ENCODE measurements at places on chromosomes 1 and 21. TPM values are rescaled to one million over a fixed set of nuclear protein-coding genes. Genes with fewer than 3 reads are reported as not detected.
A peak's percentile ranks its signal among the peaks of the same experiment; 100 is the strongest.

DNA sequence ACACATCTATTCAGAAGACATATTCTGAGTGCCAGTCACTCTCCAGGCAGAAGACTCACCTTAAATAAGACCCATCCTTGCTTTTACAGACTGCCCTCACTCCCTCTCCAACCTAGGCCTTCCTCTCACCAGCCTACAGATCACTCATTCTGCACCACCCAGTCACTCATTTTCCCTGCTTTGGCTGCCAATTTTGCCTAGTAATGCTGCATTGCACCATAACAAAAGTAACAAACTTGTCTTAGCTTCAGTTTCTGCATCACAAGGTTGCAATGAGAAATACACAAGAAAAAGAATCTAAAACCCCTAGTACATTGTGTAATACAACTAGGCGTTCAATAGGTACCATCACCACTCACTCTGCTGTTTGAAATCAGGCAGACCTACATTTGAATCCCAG, 292.4 kb downstream of the PLPP3 start:
- no peak for DNase-seq

Gene RNU1-3
- total RNA-seq, result 2,051 TPM

DNA sequence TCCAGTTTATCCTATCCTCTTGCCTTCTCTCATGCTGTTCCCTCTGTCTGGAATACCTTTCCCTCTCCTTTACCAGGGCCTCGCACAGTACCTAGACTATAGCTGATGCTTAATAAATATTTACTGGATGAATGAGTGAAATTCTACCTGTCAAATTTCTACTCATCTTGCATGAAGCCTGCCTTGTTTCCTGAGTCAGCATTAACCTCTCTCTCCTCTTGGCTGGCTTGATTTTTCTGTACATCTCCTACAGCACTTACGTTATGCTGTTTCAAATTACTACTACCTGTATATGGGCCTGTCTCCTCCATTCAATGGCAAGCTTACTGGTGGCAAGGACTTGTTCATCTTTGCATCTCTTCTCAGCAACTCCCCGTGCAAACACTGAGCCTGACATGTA, 130.8 kb downstream of the CAPN8 start:
- no peak for DNase-seq

- DNase-seq, result no peak
Observed at GRCh38 chr1:231786126-231786525, 159.5 kb downstream of the DISC1 start.

Gene EDN2
- 0.22 TPM for total RNA-seq

Gene KDF1
- 19.5 TPM for total RNA-seq

DNA sequence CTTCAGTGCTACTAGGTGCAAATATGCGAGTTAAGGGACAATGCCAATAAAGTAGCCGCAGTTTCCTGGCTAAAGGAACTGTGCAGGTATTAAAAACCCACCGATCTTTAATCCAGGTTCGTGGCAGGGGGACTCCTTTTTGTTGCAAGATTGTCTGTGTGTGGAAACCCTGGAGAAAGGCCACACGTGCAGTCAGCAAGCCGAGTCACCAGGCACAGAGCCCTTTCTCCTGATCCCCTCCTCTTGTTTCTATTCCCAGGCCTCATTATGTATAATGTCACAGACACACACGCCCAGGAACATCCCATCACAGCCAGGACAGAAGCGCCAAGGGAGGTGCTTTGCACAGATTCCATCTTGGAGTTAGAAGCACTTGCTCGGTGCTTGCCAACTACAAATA, 528.9 kb downstream of the KIF26B start:
- no peak for DNase-seq

DNA sequence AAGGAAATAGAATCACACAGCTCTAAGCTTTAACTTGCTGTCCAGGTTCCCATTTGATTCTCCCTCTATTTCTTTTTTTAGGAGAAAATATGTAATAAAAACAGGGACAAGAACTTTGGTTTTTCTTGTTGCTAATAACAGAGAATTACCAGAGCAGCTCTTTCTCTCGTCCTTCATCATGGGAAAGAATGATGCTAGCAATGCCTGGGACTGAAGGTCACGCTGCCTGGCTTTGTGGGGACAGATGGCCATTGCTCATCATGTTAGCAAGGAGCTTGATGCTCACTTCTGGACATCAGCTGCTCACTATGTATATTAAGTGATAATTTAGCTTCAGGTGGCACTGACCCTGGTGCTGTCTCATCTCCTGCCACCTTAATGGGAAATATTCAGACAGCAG, 77.3 kb upstream of the AKT3 start:
- no peak for DNase-seq

DNA sequence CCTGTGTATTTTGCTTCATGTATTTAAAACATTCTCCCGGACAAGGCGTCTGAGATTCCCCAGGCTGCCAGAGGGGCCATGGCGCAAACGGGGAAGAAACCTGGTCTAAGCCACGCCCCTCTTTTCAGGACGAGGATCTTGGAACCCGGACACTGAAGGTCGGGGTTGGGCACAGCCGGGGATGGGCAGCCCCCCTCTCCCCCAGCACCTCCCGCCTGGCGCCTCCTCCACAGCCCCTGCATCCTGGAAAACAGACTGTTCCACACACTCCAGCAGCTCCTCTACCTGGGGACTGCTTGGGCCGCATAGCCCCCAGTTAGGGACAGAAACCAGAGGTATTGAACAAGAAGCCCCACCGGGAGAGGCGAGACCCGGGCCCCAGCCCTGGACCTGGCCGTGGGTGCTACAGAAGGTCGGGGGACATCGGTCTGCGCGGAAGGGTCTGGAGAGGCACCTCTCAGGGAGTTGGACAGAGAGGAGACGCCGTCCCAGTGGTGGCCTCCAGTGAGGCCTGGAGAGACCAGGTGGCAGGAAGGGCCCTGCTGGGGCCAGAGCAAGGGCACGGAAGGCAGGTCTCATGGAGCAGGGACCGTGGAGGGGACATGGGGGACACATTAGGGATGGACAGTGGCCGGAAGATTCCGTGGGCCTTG, 5.4 kb downstream of the TP73 start:
- no peak for DNase-seq

Gene USH2A
- total RNA-seq, result 0.04 TPM

DNA sequence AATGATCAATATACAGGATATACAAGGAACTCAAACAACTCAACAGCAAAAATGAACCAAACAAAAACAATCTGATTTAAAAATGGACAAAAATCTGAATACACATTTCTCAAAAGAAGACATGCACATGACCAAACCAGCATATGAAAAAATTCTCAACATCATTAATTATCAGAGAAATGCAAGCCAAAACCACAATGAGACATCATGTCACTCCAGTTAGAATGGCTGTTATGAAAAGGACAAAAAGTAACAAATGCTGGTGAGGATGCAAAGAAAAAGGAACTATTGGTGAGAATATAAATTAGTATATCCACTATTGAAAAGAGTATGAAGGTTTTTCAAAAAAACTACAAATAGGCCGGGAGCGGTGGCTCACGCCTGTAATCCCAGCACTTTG, 42.0 kb downstream of the FCRL3 start:
- no peak for DNase-seq

DNA sequence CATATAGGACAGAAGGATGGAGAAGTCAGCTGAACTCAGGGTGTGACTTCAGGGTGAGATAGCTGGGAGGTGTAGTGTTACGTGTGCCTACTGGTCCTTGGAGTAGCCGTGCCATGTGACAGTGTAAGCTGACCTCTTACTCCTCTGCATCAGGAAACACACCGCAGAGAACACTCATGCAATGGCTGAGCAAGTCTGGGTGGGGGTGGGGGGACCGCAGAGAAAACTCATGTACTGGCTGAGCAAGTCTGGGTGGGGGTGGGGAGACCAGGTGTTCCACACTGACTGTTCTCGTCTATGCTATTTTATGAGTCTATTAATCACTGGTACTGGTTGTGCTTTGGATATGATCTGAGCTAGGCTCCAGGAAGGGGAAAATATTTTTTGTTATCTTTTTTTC, 233.1 kb downstream of the PAPPA2 start:
- peak; percentile 64 for DNase-seq

Gene KLF17
- 0.09 TPM for total RNA-seq

GRCh38 chr1:206709322-206709721, 24.6 kb downstream of the MAPKAPK2 start:
- DNase-seq, result no peak

DNA sequence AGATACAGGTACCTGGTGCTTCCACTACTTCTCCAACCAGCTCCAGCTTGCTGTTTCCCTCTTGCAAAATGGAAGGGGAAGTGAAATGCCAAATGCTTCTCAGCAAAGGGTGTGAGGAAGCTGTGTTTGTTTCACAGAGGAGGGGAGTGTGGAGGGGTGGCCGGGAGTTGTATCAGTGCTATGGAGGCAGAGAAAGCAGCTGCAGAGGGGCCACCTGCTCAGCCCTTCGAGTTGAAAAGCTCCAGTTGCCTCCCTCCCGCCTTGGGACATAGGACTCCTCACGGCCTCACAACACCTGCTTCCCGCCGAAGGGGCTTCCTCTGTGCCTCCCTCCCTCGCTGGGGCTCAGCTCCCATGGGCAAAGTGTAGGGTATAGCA, 12.1 kb upstream of the LINGO4 start:
- no peak for DNase-seq

Gene OR2T29
- not detected for total RNA-seq

Gene RPTN
- total RNA-seq, result not detected

DNA sequence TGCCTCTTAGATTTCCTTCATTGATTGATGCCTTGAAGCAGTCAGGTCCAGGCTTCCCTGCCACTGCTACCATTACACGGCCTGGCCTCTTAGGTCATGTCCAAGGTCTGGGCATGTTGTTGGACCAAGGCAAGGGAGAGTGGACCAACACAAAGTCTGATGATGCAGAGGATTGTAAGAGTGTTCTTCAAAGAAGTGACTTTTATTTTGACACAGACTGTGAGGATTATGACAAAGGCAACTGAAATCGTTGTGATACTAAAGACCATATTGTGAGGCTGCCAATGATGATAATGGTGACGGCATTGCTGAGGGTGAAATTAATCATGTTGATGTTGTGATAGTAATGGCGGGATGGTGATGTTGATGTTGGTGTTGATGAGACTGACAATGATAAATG, 149.5 kb downstream of the GRIK3 start:
- peak; percentile 3 for DNase-seq

Gene LCE1A
- total RNA-seq, result not detected
